Cerebellar cortex (tissue), 1 donor: ENCODE measurements at places on chromosomes 12 and 14.

DNA sequence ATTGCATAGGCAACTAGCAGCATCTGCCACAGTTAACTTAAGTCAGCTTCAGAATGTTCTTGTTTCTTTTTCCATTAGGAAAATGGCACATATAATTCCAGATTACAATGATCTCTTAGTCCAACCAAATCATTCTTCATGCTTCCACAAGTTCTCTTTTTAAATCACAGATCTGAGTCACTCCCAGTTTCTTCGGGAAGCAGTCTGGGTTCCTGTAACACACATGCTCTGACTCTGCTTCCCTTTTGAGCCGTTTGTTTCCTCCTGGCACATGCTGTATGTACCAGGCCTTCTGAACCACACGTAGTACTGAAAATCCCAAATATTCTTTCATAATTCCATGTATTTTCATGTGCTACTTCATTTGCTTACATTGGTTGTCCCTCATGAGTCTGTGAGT is 388.8 kb upstream of the PDE3A start:
- DNase-seq: no peak

GRCh38 chr12:88241862-88242570 is 99.9 kb downstream of the TMTC3 start:
- no peak for DNase-seq

DNA sequence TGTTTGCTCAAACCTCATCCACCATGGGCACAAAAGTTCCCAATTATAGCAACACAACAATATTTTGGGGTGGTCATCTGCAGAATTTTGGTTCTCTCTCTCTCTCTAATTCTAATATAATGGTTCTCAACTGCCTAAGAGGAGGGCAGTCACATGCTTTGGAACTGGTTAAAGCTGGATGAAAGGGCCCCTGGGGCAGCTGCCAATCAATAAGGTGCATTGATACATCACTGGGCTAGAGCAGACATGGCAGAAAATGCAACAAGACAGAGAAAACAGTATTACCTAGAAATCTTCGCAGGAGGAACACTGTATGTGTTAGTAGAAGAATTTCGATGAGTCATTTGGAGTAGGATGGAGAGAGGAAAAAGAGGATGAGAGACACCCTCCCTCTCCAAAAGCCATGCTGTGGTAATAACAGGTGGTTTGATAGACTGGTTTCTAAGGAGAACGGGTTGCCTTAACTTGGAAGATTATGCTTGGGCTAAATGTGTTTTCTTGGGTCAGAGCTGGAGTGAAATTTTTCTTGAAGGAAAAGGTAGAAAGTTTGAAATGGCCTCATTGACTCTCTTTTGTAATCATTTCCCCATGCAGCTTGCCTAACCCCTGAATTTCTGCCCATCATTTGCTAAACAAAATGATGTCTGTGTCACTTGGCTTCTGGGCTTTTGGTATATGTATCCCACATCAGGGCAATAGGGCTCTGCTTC is 67.1 kb upstream of the HIF1A start:
- DNase-seq: no peak

- no peak for DNase-seq
Measured at GRCh38 chr14:28130610-28131284, 635.8 kb upstream of the FOXG1 start.

- no peak for DNase-seq
Measured at GRCh38 chr14:101673873-101674272, 87.6 kb upstream of the PPP2R5C start.

DNA sequence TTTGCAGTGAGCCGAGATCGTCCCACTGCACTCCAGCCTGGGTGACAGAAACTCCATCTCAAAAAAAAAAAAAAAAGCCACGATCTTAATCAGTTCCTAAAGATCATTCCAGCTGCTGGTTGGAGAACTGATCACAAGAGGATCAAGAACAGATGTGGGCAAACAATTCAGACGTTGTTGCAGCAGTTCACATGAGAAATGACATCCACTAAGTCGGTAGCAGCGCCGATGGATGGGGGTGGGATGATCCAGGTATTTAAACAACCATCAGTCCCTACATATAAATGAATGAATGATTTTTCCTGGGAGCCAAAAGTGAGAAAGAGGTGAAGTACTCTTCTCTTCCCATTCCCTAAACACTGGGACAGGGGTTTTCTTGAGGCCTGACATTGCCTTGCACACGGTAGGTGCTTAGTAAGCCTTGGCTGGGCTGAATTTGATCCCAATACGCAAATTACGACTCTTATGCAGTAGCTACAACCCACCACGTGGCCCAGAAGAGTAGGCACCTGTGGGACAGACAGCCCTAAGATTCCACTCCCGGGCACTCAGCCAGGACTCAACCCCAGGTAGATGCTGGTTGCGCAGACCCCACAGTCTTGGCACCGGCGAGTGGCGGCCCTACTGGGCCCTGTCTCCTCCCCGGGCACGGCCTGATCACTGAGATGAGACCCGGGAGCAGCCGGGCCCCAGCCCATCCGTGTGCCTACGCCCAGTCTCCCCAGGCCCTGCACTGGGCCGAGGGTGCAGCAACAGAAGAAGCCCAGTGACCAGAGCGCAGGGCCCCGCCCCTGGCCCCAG is 565 bp downstream of the SPRYD3 start:
- DNase-seq: peak; percentile 37

GRCh38 chr12:116332705-116333380 is 55.4 kb upstream of the MED13L start:
- no peak for DNase-seq

DNA sequence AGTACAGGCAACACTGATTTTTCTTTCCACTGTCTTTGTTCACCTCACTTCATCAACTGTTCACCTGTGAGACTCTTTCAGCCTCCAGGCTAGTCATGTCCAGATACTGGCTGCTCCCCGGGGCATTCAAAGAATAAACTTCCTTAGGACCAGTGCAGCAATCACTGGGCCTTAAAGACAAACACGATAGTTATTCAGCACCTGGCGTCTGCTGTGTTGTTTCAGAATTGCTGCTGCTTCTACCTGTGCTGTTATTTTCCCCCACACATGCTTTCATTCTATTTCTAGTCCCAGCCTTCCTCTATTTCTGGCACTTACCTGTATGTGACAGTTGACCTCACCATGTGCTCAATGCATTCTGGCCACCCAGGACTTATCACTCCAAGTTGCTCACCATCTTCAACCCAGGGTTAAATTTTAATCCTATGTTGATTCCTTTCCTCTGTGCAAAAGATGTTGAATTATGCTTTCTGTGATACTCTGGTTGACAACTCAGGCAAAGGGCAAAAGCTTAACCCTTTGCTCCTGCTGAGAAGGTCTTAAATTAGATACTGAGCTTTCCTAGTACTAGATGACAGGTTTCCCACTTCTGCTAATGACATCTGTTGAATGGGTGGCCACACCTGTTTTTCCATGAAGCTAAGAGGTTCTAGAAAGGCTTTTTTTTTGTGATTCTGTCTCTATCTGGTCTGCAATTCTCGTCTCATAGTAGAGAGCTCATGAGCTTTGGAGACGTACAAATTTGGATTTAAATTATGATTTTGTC is 41.4 kb downstream of the PTPRQ start:
- DNase-seq: no peak

GRCh38 chr14:100440207-100440631 is 117.1 kb downstream of the SLC25A47 start:
- DNase-seq: peak; percentile 97

DNA sequence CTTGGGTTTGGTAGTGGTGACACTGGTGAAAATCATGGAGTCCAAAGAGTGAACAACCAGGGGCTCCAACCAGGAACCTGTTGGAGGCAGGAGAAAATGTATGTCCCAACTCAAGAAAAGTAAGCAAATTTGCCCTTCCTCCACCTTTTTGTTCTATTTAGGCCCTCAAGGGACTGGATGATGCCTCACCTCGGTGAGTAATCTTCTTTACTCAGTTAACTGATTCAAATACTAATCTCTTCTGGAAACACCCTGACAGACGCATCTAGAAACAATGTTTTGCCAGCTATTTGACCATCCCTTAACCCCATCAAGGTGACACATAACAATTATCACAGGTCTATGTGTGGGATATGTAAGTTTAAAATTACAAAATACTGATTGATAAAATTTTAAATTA is 272.4 kb upstream of the FOXG1 start:
- DNase-seq: no peak

GRCh38 chr12:100383586-100384558 is 27.0 kb downstream of the SLC17A8 start:
- no peak for DNase-seq

- no peak for DNase-seq
Measured at GRCh38 chr14:65170318-65170717, 68.0 kb upstream of the MAX start.

GRCh38 chr14:89507521-89507920 is 90.5 kb upstream of the FOXN3 start:
- no peak for DNase-seq

DNA sequence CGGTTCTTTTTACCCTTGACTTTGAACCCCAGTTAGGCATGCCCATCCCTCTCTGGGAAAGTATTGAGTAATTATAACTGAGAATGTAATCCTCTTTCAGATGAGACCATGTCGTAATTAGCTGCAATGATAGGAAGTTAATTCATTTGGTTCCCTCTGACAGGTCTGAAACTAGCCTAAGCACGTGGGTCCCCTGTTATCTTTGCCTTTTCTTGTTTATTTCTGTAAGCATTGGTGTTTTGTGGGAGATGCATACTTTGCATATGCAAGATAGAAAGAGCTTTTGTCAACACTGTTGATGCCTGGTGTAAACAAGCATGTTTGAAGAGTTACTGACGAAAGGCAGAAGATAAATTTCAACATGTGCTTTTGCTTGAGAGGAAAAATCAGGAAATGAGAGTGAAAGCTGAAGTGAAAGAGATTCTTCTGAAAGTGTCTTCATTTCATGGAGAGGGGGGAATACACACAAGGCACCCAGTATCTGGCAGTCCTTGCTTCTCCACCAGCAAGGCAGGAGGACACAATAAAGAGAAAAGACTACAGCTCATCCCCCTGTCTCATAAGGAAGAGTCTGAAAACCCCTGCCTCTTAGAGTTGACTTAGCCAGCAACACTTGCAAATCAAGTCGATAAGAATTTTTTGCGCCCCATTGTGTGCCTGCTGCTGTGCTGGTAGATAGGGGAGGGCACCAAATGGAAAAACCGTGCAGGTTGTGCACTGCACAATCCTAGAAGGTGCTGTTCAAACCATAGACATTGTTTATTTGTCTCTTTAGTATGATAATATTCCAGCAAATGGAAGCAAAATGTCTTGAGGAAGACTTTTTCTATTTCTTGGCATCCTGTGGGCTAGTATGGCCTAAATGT is 77.8 kb downstream of the SLC24A4 start:
- no peak for DNase-seq

DNA sequence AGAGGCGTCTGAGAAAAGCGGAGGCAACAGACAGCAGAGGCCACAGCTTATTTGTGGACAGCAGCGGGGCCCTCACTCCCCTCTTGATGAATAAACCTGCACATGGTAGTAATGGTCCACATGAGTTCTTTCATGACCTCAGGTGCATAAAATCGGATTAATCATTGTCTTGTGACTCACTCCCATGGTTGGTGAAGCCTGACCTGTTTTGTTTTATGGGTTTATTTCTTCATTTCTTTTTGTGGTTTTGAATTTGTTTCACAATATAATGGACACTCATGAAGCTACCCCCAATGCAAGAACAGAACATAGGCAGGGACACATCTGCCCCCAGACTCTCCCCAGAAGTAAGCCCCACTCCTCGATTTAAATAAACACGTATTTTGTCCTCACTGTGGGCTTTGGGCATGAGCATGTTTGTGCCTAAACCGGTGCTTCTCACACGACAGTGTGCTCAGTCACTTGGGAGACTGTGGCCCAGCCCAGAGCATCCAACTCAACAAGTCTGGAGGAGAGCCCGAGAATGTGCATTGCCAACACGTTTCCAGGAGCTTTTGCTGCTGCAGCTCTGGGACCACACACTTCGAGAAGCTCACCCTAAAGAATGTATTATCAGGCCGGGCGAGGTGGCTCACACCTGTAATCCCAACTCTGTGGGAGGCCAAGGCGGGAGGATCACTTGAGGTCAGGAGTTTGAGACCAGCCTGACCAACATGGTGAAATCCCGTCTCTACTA is 116.1 kb downstream of the SCARB1 start:
- no peak for DNase-seq

GRCh38 chr14:24136684-24137528 is 912 bp downstream of the PSME1 start:
- DNase-seq: no peak

DNA sequence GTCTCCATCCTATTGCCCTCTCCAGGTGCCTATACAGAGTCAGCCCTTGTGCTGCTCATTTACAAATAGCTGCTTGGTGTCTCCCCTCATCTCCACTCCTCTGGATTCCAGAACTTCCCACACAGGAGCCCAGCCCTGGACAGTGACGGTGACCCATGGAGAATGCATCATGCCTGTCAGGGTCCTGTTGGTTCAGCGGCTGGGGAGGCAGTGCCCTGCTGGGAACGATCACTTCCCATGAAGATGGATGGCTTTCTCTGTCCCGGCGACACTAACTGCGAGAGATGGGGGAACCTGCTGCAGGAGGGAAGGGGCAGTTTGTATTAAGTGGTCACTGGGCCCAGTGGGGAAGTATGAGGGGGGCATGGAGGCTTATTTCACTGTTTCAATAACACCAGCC is 395.0 kb upstream of the TBX3 start:
- no peak for DNase-seq

GRCh38 chr12:77339610-77340009 is 274.2 kb upstream of the E2F7 start:
- DNase-seq: no peak

DNA sequence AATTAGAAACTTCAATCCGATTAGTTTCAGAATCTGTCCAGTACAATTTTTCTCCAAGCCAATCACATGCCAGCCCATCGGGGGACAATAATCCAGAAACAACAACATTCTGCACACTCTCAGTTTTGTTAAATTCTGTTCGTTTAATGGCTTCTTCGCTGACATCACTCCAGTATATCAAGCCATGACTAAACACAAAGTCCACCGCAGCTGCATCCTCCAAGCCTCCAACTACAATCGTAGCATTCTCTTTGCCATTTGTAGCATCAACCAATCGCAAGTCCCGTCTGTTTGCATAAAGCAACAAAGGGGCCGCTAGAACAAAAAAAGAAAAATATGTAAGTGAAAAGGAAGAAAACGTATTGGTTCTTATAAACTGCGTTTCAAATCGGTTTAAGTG is 22.5 kb downstream of the LRP6 start:
- no peak for DNase-seq

- DNase-seq: peak; percentile 83
Measured at GRCh38 chr12:127565241-127565640, 701.7 kb upstream of the TMEM132C start.

DNA sequence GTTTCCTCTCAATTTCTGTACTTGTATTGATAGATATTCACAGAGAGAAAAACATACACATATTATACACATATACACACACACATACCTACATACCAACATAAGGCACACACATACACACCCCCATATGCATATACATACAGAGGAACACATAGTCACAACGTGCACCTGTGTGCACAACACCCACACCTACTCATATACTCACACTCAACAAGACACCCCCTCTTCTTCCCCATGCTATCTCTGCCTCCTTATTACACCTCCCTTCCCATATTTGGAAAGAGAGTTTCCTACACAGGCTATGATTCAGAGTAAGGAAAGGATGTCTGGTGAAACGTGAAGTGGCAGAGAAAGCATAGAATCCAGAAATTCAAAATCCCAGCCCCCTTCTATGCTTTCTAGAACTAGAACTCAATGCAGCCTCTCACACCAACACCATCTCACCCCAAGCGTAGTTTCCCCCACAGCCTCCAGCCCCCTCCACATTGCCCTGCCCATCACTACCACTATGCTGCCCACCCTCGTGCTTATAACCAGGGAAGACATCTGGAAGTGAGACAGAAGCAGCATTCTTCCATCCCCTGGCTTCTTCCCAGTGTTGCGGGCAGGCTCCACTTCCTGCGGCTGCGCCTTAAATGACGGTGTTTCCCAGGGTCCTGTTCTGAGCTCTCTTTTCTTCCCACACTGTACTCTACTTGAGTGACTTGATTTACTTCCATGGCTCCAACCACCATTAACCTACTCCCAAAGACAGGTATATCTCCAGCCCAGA is 2.4 kb downstream of the RNASE8 start:
- no peak for DNase-seq
